ENCODE measurements at places on chromosomes 11 and 22. TPM values are rescaled to one million over a fixed set of nuclear protein-coding genes. Genes with fewer than 3 reads are reported as not detected.

STK33 gene
- total RNA-seq, result 3.9 TPM

SLC22A25 gene
- total RNA-seq, result not detected

DNA sequence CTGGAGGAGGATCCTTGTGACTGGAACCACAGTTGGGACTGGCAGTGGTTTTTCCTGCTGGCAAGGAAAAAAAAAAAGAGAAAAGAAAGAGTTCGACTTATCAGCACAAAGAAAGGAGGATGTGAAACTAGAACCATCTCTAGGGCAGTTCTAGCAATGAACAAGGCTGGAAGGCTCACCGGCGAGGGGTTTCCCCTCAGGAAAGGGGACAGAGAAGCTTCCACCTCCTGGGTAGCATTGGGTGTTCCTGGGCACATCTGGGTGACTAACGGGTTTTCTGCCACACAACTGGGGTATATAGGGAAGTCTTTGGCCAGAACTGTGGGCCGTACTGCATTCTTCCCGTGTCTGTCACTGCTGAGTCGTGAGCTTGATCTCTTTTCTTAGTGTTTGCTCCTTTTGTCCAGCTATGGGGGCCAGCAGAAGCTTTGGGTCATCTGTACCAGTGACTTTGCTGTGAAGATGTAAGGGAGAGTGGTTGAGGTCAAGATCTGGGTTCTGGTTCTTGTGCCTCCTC is 109.4 kb upstream of the OR4B1 start:
- no peak for DNase-seq

DNA sequence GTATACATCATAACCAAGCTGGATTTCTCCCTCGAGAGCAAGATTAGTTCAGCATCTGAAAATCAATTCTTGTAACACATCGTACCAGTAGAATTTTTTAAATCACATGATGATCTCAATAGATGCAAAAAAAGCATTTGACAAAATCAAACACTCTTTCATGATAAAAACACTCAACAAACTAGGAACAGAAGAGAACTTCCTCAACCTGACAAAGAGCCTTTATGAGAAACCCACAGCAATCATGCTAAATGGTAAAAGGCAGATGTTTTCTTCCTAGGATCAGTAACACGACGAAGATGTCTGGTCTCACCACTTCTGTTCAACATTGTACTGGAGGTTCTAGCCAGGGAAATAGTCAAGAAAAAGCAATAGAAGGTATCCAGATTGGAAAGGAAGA is 34.1 kb upstream of the TMPRSS4 start:
- no peak for DNase-seq

DNA sequence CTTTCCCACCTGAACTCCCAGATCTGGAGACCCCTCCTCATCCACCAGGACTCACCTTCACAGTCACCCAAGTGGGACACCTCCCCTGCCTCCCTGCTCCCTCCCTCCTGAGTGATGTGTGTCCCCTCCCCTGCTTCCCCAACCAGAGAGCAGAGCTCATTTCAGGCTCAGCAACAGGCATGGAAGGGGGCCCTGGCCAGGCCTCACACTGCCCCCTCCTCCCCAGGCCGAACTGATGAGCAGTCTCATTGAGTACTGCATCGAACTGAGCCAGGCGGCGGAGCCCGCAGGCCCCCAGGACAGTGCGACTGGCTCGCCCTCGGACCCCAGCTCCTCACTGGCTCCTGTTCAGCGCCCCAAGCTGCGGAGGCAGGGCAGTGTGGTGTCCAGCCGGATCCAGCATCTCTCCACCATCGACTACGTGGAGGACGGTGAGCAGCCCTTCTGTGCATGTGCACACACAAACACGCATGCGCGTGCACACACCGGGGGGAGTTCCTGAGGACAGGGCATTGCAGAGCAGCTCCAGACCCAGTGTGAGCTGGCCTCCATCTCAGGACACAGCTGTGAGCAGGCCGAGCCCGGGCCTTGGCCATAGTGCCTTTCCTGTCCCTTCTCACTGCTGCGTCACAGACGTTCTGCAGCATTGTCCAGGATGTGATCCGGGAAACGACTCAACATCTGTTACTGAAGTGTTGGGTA is 17.8 kb upstream of the NEAT1 start:
- DNase-seq, result no peak

GSTP1 gene
- total RNA-seq, result 330 TPM

- no peak for DNase-seq
These were observed 32.2 kb downstream of the ARRB1 start for GRCh38 chr11:75319035-75319877.

ASCL2 gene
- total RNA-seq, result 0.13 TPM

Measured in activated CD8-positive, alpha-beta T cell treated with anti-CD3 and anti-CD28 coated beads, Interleukin-2, amount 10 ng/mL, durations not matched to agents 7 days and 5 days (primary cell).